Activated effector memory CD4-positive, alpha-beta T cell treated with Interleukin-2 at 50 U/mL for 16 hours (primary cell): ENCODE measurements at places on chromosomes 4 and X.

GRCh38 chr4:77501240-77501639, 104.4 kb upstream of the CXCL13 start:
- DNase-seq: no peak

DNA sequence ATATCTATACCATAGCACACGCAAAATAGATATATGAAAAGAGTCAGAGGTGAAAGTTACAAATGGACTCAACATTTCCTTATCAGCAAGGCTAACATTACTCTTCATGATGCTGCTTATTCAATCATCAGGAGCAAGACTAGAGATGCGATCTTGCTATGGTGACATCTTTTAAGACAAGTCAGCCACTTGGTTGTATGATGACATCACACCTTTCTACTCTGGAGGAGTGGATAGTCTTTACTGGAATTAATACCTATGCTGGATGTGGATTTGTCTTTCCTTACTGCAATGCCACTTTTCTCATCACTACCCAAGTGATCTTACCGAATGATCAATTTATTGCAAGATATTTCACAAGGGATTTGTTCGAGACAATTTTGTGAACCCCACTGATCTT, 87.0 kb upstream of the SPOCK3 start:
- no peak for DNase-seq

DNA sequence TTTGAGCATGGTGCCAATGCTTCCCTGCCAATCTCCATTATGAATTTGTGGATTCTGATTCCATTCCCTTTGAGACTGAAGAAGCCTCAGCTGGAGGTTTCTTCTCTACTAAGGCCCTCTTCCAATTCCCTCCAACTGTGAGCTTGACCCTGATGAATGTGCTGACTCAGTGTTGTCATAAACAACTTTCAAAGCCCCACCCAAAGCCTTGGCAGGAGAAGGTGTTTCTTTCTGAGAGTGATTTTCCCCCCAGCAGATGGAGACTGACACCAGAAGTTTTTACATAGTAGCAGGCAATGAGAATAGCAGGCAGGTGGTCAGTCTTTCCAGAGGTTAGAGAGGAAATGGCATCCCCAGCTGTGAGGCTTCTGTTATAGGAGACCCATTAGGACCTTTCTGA, 53.1 kb downstream of the OCRL start:
- DNase-seq: no peak

DNA sequence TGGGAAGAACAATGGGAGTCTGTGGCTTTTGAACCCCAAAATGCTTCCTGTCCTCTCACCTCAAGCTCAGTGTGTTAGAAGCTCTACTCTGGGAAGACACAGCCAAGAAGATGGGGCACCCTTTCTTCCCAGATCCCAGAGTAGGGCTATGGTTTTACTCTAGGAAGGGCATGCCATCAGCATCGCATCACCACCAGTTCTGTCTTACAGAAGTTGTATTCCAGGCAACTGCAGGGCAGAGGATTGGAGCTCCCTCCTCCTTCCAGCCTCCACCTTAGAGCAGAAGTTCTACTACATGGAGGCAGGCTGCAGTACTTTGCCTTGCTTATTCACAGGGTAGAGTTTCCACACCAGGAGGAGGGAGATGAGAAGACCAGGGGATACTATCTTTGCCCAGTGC, 18.1 kb upstream of the ZFX start:
- DNase-seq: no peak

DNA sequence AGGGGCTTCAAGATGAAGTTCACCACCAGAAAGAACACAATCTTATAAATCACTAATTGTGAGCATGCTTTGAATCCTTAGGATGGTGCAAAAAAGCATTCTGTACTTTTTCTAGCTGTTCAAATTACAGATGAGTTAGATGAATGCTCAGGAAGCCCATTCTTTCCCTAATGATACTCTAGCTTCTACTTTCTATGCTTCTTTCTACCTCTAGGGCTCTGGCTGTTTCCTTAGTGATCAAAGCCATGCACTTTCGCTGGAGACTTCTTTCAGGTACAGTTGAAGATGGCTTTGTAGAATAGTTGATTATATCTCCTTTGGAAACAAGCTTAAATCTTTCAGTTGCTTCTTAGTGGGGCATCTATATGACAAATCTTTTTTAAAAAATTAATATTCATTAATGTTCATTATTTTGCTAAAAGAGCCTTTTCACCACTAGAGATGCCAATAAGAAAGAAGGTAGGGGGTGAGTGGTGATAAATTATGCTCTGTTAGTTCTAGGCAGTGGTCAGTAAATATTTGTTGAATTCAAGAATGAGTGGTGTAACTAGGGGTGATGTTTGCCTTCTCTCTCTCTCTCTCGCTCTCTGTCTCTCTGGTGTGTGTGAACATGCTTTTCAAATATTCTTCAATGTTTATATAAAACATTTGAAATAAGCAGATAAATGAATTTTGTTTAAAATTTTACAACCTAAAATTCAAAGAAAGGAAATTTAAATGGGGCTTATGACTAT, 169.4 kb downstream of the GLUD2 start:
- DNase-seq: no peak

GRCh38 chrX:70769659-70770227, 138.8 kb downstream of the TEX11 start:
- no peak for DNase-seq
